ENCODE measurements at places on chromosomes 3 and 15.

DNA sequence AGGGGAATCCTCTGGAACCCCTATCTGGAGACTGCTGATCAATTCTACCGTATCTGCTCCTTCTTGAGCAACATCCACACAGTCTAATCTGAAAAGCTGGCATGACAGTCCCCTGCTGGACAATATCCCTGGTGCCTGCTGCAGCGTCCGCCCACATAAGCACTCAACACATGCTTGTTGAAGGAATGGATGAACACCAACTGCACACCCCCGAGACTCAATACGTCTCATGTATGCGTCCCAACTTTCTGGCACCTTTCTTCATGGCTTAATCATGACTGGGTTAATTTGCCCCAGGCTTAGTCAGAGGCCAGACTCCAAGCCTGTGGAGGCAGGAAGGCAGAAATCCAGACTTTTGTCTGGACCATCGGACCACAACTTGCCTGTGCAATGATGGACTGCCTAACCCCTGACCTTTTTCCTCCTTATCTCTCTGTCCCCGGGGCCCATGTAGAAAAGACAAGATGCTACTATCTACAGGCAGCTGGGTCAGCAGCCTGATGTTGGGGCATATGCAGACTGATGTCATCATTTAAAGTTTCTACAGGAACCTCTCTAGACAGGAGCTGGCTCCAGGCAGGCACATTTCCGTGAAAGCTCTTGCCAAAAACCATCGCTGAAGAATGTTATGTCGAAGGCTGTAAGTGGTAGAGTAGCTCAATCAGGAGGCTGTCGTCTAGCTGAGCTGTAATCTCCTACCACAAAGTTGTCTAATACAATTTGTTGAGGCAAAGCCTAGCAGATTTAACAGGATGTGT lies 114.1 kb upstream of the TPM1 start:
- no peak for DNase-seq

GRCh38 chr3:58422756-58423325 lies 10.8 kb downstream of the PDHB start:
- no peak for DNase-seq

DNA sequence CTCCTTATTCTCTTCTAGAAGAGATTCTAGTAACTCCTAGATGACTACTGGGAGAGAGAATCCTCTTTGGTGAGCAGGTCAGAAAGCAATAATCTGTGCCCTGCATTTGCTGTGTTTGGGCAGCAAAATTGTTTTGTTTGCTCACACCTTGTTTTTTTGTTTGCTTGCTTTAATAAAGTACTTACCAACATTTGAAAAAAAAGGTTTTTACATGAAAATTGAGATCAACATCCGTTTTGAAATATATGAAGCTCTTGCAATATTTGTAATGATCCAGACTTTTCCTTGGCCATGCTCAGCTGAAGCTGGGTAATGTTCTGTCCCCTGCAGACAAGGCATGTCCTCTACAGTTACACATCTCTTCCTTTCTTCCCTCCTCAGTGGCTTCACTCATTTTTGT lies 62.2 kb downstream of the DIPK2A start:
- no peak for DNase-seq

DNA sequence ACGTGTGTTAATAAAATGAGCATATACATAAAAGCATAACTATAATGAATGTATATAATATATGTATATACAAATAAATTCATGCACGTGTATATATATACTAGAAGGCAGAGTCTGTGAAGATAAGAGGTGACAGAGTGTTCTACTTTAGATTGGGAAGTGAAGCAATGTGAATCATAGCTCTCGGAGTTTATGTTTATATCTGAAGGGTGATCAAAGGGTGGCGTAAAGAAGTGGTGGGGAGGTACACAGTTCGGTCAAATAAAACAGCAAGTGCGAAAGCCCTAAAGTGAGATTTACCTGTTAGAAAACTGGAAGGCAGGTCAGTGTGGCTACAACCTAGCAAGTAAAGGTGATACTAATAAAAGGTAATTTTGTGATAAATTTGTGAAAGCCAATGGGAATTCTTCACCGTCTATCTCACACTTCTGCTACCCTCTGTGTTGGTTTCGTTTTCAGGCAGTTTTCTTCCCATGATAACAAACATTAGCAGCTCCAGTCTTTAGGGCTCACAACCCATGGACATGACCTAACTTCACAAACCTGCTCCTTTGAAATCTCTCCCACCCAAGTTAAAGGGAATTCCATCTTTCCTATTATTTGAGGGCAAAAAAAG lies 46.7 kb upstream of the BCHE start:
- no peak for DNase-seq

- no peak for DNase-seq
These were observed 10.1 kb downstream of the MCM2 start for GRCh38 chr3:127608362-127608718.

- DNase-seq = no peak
These were observed 111.4 kb upstream of the TOPAZ1 start for GRCh38 chr3:44130249-44130648.

DNA sequence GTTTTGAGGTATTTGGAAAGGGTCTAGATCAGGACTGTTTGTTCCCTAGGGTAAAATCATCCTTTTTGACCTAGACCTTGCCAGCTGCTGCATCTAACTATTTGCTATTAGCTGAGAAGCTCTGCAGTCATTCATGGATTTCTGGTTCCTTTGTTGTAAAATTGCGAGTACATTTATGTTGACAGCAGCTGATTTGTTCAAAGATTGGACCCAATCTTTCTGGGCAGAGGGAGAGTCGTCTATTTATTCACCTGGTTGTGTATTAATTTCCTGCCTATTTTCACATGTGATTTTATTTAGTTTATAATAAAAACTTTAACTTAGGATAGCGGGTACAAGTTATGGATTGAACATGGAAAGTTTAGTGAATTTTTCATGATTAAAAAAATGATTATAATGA lies 236.3 kb downstream of the CNTN4 start:
- no peak for DNase-seq

- DNase-seq = no peak
These were observed 2.0 kb downstream of the NGLY1 start for GRCh38 chr3:25781145-25781757.

DNA sequence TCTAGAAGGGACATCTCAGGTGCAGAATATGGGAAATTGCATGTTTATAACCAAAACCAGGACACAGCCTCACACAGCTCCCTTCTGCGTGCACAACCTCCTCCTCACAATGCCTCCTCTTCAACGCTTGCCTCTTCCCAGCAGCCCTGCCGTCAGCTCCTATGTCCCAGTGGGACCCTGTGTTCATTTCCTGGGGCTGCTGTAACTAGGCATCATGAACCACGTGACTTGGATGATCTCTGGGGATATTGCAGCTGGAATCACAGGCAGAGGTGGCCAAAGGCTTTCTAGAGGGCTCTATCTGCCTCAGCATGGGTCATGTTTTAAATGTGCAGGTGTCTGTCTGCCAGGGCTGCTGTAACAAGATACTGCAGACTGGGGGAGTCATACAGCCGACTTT lies 375.3 kb downstream of the OCA2 start:
- DNase-seq = no peak

DNA sequence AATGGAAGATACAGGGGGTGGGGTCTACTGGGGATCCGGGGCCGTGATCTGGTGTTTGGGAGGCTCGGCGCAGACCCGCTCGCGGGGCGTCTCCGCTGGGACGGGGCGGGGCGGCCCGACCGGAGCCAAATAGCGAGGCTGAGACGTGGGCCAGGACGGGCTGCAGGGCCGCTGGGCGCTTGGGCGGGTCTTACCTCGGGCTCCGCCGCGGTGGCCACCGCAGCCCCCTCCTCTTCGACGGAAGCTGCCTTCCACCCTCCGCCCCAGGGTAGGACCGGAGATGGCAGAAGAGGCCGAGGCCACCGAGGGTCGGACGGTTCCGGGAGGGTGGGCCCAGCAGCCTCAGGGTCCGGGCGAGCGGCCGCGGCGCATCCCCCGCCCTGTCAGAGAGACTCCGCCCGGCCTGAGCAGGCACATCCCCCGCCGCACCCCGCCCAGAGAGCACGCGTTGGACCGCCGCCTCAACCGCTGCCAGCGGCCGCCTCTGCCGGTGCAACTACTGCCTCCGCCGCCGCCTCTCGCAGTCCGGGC lies 399 bp downstream of the MYO9A start:
- peak; percentile 82 for DNase-seq

DNA sequence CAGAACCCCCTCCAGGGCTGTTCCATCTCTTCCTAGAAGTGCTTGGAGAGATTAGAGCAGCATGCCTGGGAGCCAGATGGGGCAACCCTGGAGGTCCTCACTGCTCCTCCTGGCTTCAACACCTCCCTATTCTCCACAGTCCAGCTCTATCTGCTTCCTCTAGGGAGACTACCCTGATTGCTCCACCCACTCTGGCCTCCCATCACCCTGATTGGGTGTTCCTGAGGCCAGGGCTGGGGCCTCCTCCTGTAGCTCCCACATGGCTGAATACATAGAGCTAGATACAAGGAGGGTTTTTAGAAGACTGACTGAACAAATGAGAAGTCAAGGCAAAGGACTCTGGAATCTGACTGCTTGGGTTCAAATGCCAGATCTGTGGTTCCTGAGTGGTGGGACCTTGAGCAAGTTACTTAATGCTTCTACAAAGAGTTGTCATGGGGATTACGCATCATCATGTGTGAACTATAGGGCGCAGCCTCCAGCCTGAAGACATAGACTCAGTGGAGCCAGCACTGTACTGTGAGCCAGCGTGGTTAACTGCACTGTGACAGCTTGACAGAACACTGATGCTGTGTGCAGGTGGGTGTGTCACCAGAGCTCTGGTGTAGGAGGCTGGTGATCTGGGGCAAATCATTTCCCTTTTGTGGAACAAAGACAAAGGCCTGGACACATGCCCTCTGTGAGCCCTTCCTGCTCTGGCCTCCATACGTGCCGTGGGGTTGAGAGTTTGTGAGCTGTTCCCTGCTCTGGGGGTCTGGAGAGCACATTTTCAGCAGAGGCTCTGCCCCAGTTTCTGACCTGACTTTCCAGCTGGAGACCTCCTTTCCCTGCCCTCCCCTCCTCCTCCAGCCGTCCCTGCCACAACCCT lies 74.8 kb downstream of the SCN5A start:
- DNase-seq = no peak

GRCh38 chr3:16313886-16314645 lies 49.1 kb downstream of the OXNAD1 start:
- no peak for DNase-seq

DNA sequence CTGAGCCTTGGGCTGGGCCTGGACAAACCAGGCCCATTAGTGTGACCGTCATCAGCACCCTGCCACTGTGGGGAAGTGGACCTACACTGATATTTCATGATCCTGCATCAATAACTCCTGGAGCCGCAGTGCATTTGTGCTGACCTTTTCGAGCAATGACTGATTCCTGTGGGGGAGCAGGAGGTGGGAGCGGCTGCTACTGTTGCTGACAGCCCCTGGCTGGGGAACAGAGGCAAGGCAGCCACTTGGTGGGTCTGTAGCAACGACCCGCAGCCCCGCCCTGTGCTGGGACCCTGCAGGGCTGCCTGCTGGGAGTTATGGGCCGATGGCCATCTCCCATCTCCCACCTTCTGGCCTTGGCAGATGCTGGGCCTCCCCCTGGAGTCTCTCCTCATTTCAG lies 42.1 kb downstream of the CCDC33 start:
- DNase-seq = no peak

GRCh38 chr3:116000311-116000710 lies 377.0 kb downstream of the GAP43 start:
- DNase-seq = peak; percentile 5

DNA sequence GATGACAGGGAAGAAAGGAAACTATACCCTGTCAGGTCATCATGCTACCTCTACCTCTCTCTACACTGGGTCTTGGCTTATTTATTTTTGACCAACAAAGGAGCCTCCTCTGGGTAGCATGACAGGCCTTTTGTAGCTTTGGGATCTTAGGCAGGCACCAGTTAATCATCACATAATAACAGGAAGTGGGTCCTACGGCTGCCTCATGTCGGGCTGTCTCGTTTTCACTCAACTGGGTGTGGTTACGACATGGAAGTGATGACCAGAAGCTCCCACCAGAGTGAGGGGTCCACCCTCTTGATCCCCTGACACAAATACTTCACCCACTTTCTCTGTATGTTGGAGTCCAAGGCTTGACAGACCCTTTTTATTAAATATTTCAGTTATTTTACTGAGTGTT lies 105.3 kb downstream of the CD47 start:
- peak; percentile 42 for DNase-seq

GRCh38 chr3:159859424-159859823 lies 129.2 kb upstream of the IL12A start:
- DNase-seq = no peak

DNA sequence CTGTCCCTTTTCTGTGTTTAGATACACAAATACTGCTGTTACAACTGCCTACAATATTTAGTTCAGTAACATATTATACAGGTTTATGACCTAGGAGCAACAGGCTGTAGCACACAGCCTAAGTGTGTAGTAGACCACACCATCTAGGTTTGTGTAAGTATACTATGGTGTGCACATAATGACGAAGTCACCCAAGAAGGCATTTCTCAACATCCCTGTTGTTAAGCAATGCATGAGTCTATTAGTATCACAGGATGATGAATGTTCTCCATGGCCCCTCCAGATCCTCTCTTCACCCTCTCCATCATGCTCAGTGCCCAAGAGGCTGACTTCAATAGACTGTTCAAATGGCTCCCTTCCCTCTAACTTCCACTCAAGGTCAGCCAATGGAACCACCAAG lies 14.6 kb upstream of the SEC62 start:
- no peak for DNase-seq

DNA sequence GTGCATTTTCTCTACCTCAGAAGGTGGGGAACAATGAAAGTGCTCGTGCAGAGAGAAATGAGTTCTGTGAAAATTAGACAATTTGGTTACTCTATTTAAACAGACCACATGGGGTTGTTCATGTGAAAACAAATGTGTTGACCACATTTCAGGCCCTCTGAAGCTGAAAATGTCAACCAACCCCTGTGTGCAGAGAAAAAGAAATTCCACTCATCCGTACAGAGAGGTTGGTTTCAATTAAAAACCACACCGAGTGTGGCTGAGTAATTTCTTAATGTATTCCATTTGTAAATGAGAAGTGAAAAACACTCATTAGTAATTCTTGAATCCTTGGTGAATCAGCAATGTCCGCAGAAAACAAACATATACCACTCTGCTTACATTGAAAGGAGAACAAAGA lies 46.9 kb upstream of the SLC7A14 start:
- peak; percentile 64 for DNase-seq

DNA sequence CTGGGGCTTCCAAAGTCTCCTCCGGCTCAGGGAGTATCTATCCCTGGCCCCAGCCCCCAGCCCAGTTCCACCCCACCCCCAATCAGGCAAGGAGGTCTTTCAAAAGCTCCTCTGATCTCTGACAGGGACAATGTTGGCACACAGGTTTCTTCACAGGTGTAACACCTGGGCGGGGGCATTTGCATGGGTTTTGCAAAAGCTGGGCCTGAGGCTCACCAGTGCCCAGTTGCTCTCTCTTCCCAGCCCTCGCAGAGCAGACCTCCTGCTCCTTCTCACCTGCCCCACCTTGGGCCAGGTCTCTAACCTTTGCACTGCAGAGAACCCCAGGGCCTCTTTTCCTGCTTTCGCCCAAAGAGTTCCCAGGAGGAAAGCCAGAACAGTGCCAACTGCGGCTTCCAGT lies 8.6 kb upstream of the CSK start:
- DNase-seq = no peak

GRCh38 chr3:149453140-149453805 lies 21.2 kb upstream of the TM4SF4 start:
- no peak for DNase-seq

- no peak for DNase-seq
These were observed 65.3 kb downstream of the BLM start for GRCh38 chr15:90782442-90782841.

GRCh38 chr15:57215881-57216280 lies 160.4 kb upstream of the CGNL1 start:
- DNase-seq = no peak
